ENCODE measurements at places on chromosomes 3 and 15. TPM values are rescaled to one million over a fixed set of nuclear protein-coding genes. Genes with fewer than 3 reads are reported as not detected.

DNA sequence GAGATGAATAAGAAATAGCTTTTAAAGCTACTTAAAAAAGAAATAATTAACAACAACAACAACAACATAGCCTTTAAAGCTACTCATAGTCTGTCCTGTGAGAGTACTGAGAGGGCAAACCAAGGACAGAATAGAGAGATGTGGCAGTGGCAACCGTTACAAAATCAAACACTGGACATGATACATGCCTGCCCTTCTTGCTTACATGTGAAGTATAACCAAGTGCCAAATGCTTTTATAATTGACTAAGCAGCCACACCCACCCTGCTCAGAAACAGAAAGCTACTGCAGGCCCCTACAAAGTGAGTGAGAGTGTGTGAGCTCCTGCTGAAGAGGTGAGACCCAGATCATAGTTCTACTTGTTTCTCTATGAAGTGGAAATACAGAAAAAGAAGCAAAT is 38.4 kb downstream of the NDUFB4 start:
- DNase-seq = no peak

- DNase-seq = no peak
These were observed 43.6 kb downstream of the LRIG1 start for GRCh38 chr3:66457252-66457651.

GRCh38 chr15:88637436-88637835 is 1.4 kb upstream of the ISG20 start:
- no peak for DNase-seq

- DNase-seq = peak; percentile 80
These were observed 34.1 kb upstream of the LIMD1 start for GRCh38 chr3:45560281-45560971.

GRCh38 chr3:182713743-182714517 is 79.4 kb upstream of the ATP11B start:
- peak; percentile 82 for DNase-seq

Gene TGM4
- not detected for total RNA-seq

Gene GOLGA8S
- total RNA-seq = under 0.01 TPM

Gene LAMB2
- total RNA-seq = 378 TPM
